ENCODE measurements at places on chromosomes 5 and 9.

DNA sequence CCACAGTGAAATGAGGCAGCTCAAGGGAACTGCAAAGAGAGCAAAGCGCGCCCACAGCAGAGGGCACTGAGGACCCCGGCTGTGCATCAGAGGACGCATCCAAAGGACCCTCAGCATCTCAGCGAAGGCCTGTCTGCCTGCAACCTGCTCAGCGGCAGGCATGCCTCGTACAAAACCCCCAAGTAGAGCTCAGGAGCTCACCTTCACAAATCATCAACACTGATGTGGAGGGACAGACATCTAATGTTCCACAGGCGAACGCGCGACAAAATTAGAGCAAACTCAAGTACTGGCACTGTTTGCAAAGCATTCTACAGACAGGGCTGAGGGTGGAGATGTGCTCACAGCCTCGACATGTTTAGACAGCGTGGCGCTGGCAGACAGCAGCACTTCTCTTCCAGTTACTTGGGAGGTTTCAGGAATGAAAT is 81.0 kb downstream of the DCP2 start:
- no peak for DNase-seq

- no peak for DNase-seq
Measured at GRCh38 chr5:1016476-1016875, 7.9 kb downstream of the NKD2 start.

DNA sequence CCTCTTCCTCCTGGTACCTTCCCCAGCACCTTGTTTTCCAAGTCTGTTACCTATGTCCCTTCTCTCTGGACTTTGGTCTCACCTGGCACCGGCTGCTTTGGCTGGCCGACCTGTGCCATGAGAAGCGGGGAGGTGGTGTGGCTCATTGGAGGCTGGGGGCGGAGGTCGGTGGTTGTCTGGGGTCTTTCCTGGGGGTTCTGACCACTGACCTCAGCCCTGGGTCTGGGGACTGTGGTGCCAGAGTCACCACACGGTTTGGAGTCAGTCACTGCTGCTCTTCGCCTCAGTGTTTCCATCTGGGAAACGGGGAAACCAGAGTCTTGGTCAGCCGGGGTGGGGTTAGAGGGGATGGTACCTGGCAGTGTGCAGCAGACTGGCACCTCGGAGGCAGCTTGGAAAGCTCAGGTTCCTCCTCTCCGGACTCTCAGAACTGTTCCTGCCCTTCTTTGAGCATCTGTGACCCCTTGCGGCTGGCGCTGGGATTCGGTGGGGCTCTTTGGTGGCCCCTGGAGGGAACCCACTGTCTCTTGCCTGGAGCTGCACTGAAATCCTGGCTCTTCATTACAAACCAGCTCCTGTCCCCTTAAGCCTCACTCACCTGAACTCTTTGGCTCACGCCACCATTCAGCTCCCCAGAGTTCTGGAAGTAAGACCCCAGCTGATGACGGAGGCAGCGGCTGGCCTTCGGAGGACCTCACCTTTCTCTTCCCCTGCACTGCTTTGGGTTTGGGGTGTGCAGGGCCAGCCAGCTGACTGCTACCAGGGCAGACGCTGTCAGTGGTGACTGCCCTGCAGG is 4.1 kb upstream of the RXRA start:
- DNase-seq: no peak

- DNase-seq: no peak
Measured at GRCh38 chr9:87556821-87557220, 59.2 kb downstream of the DAPK1 start.

GRCh38 chr5:135466178-135467050 is 14.3 kb upstream of the TIFAB start:
- peak; percentile 39 for DNase-seq

GRCh38 chr9:3862561-3862960 is 336.8 kb upstream of the RFX3 start:
- DNase-seq: no peak

- DNase-seq: no peak
Measured at GRCh38 chr9:132164604-132165362, 2.9 kb downstream of the NTNG2 start.
